ENCODE measurements at places on chromosomes 1 and 21.
A peak's percentile ranks its signal among the peaks of the same experiment; 100 is the strongest.

DNA sequence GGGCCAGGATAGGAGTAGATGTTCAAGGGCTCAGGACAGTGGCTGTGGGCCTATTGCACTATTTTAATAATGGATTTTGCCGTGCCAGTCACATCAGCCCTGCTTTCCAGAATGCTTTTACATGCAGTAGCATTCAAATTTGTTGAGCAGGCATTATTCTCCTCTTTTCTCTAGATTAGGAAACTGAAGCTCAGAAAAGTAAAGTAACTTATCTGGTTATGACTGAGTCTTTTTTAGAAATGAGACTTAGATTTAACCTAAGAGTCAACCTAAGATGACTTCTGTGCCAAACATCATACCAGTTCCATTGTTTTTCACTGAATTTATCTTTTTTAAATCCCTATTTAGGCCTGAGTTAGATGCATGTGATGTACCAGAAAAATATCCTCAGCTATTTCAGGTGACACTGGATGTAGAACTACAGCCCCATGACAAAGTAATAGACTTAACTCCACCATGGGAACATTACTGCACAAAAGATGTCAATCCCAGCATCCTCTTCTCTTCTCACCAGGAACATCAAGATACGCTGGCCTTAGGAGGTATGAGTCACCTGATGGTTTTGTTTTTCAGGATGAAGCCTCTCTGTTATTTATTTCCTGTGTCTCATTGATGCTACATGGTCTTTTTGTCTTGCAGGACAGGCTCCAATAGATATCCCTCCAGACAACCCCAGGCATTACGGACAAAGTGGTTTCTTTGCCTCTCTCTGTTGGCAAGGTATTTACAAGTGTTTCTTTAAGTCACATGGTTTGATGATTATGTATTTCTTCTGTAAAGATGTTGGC lies 31.4 kb upstream of the LEPR start:
- no peak for DNase-seq

DNA sequence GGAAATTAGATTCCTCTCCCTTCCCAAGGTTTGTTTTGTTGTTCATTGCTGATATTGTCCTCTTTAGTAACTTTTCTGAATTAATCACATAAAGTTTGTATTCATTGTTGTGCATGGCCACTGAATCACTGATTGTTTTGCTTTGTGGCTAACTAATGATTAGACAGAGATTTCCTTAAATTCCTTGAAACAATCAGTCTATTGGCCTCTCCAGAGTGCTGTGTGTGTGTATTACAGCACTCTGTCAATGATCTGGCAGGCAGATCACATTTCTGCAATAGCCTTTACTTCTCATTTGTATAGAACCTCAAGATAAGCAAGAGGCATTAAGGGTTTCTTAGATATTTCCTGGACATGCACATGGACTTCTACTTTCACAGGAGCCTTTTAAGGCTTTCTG lies 78.6 kb downstream of the DUSP10 start:
- DNase-seq, result no peak

DNA sequence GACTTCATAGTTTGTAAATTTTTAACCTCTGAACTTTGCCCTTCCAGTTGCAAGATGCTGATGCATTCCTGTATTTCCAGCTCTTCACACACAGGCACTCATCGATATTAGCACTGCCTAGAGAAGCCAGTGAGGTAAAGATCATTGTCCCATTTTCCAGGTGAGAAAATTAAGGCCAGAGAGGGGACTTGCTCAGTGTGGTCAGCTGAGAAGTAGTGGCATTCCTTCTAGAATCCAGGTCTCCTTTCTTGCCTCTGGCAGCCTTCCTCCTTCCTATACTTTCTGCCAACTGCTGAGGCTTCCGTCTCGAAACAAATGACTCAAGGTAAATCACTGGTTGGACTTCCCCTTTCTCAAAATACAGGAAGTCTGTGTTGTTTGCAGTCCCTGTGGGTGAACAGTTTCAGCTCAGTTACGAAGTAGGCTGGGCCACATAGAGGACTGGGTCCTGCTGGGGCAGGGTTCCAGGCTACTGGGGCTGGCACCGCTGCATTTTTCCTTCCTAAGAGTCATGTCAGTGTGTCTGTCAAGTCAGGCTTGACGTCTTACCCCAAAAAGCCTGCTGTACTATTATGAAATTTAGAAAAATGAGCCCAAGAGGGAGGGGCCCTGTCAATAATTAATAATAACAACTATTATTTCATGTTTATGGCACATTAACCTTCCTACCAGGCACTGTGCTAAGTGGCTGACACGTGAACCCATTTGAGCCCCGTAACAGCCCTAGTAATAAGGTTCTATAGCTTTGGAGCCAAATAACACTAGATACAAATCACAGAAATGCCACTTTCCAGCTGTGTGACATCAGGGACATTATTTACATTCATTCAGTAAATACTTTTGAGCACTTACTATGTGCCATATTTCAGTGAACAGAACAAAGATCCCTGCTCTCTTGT lies 16.6 kb upstream of the RNF19B start:
- peak; percentile 86 for DNase-seq

DNA sequence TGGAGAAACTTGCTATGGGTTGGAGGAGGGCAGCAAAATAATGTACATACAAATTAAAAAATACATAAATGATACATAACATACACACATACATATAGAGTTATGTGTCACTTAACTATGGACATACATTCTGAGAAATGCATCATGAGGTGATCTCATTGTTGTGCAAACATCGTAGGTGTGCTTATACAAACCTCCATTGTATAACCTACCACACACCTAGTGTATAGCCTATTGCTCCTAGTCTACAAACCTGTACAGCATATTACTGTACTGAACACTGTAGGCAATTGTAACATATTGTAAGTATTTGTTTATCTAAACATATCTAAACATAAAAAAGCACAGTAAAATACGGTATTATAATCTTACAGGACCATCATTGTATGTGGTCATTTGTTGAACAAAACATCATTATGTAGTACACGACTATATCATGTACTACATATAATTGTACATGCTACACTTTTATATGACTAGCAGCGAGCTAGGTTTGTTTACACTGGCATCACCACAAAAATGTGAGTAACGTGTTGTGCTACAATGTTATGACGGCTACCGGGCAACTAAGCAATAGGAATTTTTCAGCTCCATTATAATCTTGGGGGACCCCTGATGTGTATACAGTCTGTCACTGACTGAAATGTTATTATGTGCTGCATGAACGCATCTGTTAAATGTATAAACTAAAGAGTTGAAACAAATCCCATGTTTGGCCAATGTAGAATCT lies 35.5 kb downstream of the ITGB3BP start:
- DNase-seq, result no peak

DNA sequence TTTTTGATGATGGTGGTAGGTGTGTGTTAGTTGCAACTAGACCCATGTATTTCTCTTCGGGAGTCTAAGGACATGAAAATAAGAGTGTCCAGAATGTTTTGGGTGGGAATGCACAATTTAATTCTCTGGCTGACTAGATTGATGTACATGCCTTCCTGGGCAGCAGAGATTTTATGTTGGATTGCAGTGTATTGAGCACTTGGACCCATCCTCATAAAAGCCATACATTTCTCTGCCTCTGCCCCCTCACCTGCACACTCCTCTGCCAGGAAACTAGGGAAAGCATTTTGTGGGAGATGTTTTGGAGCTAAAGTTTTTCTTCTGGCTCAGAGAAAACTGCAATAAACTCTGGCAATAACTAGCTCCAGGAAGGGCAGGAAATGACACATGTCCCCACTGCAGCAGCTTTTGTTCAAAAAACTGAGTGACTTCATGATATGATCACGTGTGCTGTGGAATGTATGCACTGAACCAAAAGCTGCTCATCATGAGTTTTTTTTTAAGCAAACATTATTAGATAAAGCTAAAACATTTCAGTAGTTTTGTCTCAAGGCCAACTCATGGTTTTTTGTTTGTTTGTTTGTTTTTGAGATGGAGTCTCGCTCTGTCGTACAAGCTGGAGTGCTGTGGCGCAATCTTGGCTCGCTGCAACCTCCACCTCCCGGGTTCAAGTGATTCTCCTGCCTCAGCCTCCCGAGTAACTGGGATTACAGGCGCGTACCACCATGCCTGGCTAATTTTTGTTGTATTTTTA lies 17.6 kb downstream of the RIT1 start:
- DNase-seq, result peak; percentile 38

- no peak for DNase-seq
These were observed 28.8 kb upstream of the TSPAN2 start for GRCh38 chr1:115118086-115118485.

GRCh38 chr1:197937892-197938291 lies 20.7 kb downstream of the LHX9 start:
- DNase-seq, result no peak

DNA sequence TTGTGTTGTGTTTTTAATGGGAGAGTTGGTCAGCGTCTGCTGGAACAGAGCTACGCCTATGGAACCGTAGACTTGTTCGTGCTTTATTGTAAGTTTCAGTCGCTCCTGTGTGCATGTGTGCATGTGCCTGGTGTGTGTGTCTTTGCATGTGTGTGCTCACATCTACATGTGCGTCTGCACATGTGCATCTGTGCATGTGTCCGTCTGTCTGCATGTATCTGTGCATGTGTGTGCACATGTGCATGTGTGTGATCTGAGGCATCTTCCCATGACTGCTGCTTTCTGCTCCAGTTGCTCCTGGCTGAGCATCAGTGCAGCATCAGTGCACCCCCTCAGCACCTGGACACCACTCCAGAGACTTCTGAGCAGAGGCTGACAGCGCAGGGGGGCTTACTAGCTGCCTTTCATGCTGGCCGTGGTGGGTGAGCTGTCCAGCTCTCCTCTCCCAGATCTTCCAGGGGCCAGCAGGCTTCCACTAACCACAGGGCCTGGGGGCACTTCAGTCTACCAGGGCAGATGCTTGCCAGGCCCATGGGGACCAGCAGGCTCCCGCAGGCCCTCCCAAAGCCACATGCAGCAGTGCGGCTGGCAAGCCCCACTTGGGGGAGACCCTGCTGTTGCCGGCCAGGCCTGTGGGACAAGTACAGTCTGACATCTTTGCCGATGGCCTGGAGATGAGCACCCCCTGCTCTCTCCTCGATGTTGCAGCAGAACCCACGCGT lies 47.8 kb upstream of the PCBP3 start:
- DNase-seq, result no peak

DNA sequence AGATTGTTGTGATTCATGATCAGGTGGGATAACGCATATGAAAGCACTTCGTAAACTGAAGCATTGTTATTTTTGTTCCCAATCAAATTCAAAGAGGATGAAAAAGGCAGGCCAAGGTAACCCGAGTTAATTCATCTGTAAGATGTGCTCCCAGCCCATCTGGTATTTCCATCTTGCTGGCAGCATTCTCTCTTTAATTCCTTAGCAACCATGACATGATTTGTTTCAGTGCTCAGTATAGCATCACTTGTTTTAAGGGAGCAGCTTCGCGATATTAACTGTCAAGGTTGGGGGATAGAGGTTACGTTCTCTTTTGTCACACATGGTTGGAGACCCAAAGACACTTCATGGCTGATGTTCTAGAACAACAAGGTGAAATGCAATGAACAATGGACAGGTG lies 6.4 kb downstream of the TSPAN2 start:
- no peak for DNase-seq

DNA sequence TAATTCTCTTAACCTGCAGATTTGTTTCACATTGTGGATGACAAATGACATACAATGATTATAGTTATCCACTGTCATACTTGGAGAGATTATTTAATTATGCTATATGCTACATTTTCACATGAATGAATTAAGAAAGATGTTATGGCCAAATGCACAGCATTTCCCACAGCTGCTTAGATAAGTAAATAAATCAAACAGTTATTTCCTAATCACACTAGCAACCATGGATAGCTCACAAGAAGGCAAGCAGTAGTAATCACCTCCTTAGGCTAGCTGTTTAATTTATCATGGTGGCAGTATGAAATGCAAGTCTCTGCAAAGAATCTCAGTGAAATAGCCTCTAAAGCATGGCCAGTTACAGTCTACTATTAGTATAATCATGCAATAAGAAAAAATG lies 1581.5 kb downstream of the NCAM2 start:
- DNase-seq, result no peak

- DNase-seq, result peak; percentile 19
These were observed at the start of gene MYOM3 for GRCh38 chr1:24111996-24112779. Gene MYOM3 (minus strand): TSS chr1:24112135. CDS start chr1:24108636, 3,499 bp downstream.

DNA sequence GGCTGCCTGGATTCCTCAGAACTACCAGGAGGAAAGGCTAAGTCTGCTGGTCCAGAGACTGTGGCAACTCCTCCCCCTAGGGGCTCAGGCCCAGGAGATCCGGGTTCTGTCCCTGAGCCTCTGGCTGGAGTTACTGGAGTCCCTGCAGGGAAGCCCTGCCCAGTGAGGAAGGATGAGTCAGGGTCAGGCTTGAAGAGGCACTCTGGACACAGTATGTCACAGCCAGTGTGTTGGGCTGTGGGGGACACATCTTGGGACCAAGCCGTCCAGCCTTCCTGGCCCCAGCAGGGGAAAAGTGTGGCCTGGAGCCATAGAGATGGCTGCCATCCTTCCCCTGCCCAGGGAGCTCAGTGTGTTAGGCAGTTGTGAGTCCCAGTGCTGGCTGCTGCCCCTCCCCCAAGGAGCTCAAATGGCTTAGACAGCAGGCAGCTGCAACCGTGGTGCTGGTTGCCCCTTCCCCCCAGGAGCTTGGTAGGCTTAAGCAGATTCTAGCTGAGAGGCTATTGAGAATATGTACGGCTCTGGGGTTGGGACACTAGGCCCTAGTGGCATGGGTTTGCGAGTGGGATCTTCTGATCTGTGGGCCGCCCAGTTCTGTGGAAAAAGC lies 28.2 kb upstream of the RABGAP1L start:
- no peak for DNase-seq

DNA sequence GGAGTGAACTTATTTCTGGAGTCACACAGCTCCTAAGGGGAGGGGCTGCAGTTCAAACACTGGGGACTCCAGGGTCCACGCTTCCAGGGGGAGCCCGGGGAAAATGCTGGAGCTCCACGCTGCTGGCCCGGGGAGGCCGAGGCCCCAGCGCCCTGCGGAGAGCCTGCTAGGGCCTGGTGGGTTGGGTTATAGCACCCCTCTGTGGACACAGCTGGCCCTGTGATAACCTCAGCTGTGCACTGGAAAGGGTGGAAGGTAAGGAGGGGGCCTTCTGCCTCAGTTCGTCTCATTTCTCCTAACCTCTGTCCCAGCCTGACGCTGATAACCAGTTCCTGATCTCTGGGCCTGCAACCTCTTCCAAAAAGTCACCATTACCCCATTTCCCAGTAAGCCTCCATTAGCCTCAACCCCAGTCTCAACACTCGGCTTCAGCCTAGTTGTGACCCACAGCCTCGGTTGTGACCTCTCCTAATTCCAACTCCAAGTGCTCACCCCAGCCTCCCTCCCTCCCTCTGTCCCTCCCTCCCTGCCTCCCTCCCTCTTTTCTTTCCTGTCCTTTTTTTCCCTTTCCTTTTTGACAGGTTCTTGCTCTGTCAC lies 7.1 kb downstream of the NBL1 start:
- peak; percentile 55 for DNase-seq

- DNase-seq, result peak; percentile 55
These were observed 22.1 kb downstream of the A3GALT2 start for GRCh38 chr1:33298623-33299277.

DNA sequence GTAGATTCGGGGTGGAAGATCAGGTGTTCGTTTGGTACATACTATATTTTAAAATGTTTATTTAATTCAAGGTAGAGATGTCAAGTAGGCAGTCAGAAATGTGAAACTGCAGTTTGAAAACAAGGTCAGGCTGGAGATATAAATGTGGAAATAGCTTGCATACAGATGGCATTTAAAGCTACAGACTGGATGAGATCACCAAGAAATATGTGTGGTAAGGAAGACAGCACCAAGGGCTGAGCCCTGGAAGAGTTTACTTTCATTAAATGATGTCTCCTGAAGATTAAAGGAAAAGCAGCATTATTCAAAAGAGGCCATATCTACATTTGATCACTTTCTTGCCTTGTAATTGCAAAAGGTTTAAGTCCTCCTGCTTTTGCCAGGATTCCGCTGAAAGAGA lies 271.3 kb downstream of the PTBP2 start:
- DNase-seq, result no peak
